ENCODE measurements at places on chromosomes 7 and 10. TPM values are rescaled to one million over a fixed set of nuclear protein-coding genes. Genes with fewer than 3 reads are reported as not detected.

The CD36 gene
- 6.2 TPM for total RNA-seq

The ITGB8 gene
- 9.1 TPM for total RNA-seq

The AMZ1 gene
- 4.6 TPM for total RNA-seq

DNA sequence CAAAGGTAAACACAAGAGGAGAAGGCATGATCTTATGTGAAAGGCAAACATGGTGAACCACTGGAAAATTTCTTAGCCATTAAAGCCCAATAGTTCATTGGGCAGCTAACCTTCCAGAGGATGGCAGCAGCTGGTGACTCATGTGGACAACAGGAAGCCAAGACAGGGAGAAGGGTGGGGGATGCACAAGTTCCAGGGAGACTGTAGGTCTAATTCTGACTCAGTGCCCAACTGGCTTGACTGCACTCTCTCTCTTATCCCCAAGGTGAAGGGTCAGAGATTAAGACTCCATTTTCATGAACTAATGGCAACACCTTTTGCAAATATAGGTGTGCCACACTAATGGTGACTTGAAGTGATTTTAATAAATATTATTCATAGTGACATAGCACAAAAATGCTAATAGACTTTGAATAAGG, 47.9 kb upstream of the SLC35B4 start:
- H3K4me1 ChIP-seq, result no peaks in the 10 kb centered on the region
- no peaks in the 10 kb centered on the region for H3K27me3 ChIP-seq
- DNase-seq, result no peak
- no peak overlapping the region for H3K4me3 ChIP-seq

DNA sequence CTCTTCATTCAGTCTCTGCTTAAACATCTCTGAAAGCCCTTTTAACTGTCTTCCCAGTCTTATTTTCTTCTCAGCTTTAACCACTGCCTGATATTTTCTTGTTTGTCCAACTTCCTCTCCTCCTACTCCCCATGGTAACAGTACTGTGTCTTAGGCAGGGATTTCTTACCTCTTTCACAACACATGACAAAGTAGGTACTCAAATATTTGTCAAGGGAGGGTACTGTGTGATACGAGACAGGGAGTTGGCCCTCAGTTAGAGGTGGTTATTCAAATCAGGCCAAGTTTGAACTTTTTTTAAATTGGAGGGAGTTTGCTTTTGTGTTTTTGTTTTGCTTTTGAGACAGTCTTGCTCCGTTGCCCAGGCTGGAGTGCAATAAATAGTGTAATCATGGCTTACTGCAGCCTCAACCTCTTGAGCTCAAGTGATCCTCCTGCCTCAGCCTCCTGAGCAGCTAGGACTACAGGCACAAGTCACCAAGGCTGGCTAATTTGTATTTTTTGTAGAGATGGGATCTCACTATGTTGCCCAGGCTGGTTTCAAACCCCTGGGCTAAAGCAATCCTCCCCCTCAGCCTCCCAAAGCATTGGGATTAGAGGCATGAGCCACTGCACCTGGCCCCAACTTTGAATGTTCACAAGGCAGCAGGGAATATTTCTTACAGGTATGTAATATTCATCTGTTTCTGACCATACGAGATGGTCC, 2.5 kb upstream of the KPNA7 start:
- H3K4me1 ChIP-seq, result no peaks in the 10 kb centered on the region
- H3K4me3 ChIP-seq, result no peak overlapping the region
- H3K27me3 ChIP-seq, result no peaks in the 10 kb centered on the region
